ENCODE measurements at places on chromosomes 7 and 10. TPM values are rescaled to one million over a fixed set of nuclear protein-coding genes. Genes with fewer than 3 reads are reported as not detected.

GRCh38 chr10:129495698-129496097, 28.7 kb downstream of the MGMT start:
- no peak for DNase-seq

DNA sequence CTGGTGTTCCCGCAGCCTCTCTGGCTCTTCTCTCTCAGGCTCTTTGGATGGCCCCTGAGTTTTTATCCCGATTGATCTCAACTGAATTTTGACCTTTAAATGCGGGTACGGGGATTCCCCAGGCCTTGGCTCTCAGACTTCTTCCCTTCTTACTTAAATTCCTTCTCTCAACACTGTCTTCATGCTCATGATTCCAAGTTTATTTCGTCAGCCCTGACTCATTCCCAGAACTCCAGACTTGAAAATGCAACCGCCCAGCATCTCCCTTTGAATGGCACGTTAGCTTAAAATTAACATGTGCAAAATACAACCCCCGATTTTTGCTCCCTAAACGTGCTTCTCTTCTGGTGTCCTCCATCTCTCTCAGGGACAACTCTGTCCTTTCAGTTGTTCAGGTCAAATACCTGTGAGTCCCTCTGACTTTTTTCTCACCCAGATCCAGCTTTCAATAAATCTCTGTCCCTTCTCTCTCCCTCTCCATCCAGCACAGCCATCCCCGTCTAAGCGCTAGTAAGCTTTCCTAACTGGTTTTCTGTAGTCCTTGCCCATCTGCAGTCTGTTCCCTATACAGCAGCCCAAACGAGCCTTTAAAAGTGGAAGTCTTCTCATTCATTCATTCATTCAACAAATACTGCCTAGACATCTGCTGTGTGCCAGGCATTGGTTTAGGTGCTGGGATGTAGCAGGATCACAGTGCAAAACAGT, 7.1 kb downstream of the HECW1 start:
- no peak for DNase-seq

GRCh38 chr10:43304687-43305333, 37.9 kb upstream of the RASGEF1A start:
- peak; percentile 41 for DNase-seq

DNA sequence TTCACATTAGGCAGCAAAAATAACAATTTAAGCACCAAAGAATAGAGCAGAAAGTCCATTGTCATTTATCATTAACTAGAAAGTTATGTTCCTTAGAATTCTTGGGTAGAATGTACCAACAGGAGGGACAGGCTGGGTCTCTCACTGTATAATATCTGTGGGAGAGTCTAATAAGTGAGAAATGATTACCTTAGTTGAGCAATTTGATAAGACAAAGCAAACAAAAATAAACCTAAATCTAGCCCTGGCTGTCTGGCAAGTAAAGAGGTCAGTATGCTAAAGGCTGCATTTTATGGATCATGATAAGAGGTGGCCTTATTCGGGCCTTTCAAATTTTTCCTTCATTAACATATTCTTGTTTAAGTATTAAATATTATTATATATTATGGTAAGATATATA, 35.6 kb downstream of the THNSL1 start:
- DNase-seq, result no peak

DNA sequence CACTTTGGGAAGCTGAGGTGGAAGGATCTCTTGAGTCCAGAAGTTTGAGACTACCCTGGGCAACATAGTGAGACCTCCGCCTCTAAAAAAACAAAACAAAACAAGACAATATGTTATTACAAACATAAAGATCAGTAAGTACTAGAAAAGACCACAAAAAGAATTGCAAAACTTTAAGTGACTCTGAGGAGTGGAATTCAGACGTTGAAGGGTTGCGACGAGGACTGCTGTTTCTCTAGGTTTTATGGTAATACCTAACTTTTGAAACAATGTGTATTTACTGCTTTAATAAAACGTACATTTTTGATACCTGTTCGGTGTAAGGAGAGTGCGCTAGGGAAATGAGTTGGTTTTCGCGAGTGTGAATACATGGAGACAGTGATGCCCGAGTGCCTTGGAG, 250.4 kb downstream of the GATA3 start:
- DNase-seq, result no peak

GRCh38 chr7:118169146-118169545, 14.8 kb upstream of the LSM8 start:
- DNase-seq, result no peak

DNA sequence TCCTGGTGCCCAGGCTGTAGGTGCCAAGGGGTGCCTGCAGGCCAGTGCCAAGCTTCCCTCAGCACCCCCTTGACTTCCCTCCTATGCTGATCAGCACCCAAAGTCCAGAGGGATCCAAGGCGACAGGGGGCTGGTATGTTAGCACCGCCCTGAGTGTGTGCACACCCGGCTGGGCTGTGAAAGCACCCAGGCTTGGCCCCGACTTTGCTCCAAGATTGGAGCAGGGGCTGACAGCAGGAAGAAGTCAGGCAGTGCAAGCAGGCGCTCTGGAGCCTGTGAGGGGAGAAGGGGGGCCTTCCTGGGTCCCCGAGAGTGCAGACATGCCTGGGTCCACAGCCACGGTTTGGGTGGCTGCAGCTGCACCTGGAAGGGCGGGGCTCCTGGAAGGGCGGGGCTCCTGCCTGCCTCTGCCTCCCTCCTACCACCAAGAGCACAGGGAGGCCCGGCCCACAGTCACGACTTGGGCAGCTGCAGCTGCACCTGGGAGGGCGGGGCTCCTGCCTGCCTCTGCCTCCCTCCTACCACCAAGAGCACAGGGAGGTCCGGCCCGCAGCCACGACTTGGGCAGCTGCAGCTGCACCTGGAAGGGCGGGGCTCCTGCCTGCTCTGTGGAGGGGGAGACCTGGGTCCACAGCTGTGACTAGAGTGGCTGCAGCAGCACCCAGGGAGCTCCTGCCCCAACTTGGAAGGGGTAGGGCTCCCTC, 30.2 kb upstream of the ZMYND11 start:
- DNase-seq, result no peak

GRCh38 chr10:67050415-67050814, 124.6 kb downstream of the LRRTM3 start:
- DNase-seq, result no peak

- no peak for DNase-seq
Observed at GRCh38 chr10:29001801-29002200, 287.1 kb upstream of the LYZL1 start.

- no peak for DNase-seq
Observed at GRCh38 chr10:61978965-61979364, 77.5 kb downstream of the ARID5B start.

- DNase-seq, result no peak
Observed at GRCh38 chr7:122136078-122136477, 8.0 kb downstream of the AASS start.

- peak; percentile 96 for DNase-seq
Observed at GRCh38 chr10:68901105-68901927, at the start of gene DDX50. Gene DDX50 (plus strand): TSS chr10:68901315. CDS start chr10:68901385, 70 bp downstream.

DNA sequence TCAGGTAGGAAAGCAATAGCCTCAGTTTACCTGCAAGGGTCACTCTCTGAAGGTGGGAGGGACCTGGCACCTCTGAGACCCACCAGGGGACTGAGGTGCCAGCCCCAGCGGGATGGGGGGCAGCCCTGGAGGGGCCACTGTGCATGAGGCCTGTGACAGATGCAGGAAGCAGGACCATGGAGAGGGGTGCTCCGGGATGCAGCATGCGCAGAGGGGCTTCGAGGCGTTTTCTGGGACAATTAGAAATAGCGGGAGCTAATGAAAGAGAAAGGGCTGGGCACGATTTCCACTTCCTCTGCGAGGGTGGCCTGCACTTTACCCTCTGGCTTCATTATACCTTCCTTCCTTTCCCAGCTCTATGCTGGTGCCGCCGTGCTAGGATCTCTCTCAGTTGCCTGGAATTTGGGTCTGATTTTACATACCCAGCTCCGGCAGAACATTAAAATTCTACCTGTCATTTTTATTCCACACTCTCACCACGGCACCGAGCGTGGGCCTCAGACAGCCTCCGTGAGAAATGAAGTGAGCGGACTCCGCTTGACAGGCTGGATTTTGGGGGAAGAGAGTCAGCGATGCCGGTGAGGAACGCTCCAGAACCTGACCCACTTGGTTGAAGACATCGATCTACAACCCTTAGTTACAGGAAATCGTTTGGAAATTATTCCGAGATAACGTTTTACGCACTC, 333.9 kb upstream of the PFKP start:
- no peak for DNase-seq

DNA sequence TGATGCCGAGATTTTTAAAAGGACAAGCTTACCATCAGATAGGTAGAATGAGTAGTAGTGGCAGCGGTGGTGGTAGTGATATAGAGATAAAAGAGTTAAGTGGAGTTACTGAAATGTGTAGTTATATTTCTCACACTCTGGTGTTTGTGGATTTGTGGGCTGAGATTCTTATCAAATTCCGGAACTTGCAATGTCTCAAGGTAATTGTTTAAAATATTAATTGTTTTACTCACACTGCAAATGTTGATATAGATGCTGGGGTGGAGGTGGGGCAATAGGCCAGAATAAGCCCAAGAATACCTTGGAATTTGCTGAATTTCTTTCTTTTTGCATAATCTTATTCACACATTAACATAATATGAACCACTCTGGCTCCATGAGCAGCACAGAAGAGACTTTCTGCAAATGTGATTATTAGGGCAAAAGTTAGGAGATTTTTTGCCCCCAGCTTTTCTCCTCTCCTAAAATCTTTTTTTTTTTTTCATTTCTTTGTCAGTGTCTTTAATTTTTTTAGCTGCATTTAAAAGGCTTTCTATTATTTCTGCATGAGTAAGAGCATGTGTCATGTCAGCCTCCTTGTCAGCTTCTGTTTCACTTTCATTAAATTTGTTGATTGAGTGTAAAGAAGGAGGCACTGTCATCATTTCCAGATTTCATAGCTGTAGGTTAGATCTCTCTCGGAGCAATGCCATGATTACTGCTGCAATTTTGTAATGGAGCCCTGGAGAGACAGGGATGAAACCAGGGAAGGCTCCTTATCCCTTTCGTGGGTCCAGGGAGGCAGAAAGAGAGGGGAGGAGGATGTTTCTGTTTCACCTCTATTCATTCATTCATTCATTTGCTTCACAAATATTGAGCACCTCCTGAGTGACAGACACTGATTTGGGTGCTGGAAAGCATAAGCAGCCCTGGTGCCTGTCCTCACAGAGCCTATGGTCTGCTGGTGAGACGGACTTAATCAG, 13.1 kb upstream of the SGMS1 start:
- DNase-seq, result no peak

DNA sequence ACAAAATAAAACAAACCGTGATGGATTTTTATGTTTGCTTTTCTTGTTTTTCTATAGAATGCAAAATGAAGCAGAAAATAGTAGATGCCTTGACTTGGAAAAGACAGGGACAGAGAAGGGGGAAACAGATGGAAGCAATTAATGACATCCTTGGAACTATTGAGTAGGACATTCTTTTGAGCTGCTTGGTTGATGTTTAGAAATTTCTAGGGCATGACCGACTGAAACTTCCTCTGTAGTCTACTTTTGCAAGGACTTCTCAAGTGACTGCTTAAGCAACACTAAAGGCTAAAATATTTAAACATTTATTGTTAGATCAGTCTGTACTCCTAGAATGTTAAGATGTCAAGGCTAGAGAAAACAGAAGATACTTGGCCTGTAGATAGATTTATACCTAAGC, 49.4 kb downstream of the VCL start:
- DNase-seq, result no peak

- DNase-seq, result no peak
Observed at GRCh38 chr10:108911814-108912541, 1011.3 kb downstream of the XPNPEP1 start.

The AZGP1 gene
- not detected for polyA plus RNA-seq

The NUP42 gene
- 31.1 TPM for polyA plus RNA-seq

The POU6F2 gene
- polyA plus RNA-seq, result not detected

The ANKRD61 gene
- polyA plus RNA-seq, result 0.30 TPM

The DLX6 gene
- polyA plus RNA-seq, result not detected

The GDF2 gene
- polyA plus RNA-seq, result not detected

The GPC2 gene
- polyA plus RNA-seq, result 1.1 TPM

The UCMA gene
- not detected for polyA plus RNA-seq

The ASB15 gene
- polyA plus RNA-seq, result 0.09 TPM
